ENCODE measurements at places on chromosomes 5 and 9. TPM values are rescaled to one million over a fixed set of nuclear protein-coding genes. Genes with fewer than 3 reads are reported as not detected.

GRCh38 chr5:133410335-133410828, 202.0 kb downstream of the FSTL4 start:
- no peak for DNase-seq

DNA sequence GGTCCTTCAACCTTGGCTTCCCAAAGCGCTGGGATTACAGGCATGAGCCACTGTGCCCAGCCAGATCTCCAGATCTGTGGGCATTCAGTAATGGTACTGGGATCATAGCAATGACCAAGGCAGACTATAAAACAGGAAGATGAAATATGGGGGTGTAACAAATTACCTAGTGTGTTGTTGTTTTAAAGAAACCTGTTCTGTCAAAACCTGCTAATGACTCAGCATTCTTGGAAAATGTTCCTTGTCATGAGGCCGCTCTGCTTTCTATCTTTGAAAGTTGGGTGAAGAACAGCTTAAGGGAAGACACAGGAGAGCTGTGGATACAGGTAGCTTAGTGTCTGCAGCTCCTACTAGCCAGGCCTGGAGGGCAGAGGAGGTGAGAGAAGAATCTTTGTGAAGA, 19.4 kb downstream of the TARS1 start:
- DNase-seq: peak; percentile 15

Gene AQP7
- 0.48 TPM for total RNA-seq

Gene SLC22A5
- 6.0 TPM for total RNA-seq

DNA sequence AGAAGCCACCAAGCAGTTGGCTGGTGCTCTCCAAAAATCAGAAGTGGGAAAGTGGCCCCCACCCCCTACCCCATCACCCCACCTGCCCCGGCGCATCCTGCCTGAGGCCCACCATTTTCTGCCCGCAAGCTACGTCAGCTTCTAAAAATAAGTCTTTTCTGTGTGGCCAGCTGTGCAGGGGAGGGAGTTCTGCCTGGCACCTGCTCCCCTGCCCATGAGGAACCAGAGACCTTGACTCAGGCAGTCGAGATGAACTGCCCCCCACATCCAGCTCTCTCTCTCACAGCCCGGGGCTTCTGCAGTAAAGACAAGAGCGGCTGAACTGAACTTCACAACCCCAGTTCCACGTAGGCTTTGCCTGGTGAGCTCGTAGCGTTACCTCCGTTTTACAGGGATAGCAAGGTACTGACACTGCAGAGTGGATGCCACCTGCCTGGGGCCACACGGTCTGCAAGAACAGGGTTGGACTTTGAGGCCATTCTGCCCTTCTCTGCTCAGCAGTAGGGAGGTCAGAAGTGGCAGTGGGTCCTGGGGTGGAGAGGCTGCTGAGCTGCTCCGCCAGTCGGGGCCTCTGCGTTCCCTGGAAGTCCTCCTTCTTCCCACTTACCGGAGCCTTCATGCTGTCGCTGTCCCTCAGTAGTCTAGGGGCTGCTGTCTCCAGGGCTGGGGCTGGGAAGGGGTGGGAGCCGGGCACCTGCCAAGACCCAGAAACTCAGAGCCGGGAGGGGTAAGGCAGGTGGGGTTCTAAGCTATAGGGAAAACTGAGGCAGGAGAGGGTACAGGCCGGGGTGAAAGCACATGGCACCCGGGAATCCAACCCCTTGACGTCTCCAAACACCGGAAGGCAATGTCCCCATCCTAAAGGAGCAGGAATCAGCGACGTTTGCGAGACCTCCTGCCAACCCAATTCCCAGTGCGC, 781 bp downstream of the ST6GALNAC4 start:
- no peak for DNase-seq

GRCh38 chr9:134738869-134739659, 97.5 kb downstream of the COL5A1 start:
- DNase-seq: peak; percentile 52
